ENCODE measurements at places on chromosomes 11 and 22.

GRCh38 chr11:35111161-35112055 is 27.6 kb upstream of the CD44 start:
- peak; percentile 74 for DNase-seq

GRCh38 chr11:102546923-102547471 is 16.4 kb upstream of the MMP7 start:
- no peak for DNase-seq

GRCh38 chr11:46983598-46983997 is 47.0 kb downstream of the CSTPP1 start:
- DNase-seq = no peak

DNA sequence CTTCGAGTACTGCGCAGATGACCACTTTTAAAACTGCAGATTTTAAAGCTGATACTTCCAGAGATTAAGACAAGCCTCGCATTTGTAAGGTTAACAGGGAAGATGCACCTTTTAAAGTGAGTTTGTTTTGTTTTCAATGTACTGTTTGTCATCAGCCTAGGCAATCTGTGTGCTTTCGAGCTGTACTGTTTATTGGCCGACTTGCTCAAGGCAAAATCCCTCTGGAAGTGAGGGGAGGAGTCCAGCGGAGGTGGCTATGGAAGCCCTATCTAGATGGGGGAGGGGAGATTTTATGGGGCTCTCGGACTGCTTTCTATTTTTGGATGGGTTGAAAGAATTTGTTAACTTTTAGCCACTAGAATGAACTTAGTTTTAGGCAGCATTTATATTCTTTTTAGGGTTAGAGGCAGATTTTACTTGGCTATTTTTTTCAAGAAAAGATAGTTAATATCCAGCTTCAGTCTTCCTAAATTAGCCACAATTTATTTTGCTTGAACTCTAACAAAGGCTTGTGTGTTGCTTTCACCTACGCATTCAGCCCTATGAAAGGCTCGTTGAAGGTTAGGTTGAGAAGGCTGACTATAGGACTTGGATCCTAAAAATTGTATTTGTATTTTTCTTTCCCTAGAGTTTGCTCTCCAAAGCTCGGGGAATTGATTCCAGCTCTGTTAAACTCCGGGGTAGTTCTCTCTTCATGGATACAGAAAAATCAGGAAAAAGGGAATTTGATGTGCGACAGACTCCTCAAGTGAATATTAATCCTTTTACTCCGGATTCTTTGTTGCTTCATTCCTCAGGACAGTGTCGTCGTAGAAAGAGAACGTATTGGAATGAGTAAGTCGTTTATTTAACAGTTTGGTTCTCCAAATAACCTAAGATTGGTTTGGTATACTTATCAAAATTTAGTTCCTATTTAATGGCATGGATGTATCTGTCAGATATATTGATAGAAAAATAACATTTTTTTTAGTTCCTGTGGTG is 2.1 kb downstream of the WEE1 start:
- DNase-seq = peak; percentile 71

GRCh38 chr11:45042560-45042959 is 91.9 kb upstream of the TP53I11 start:
- peak; percentile 82 for DNase-seq

DNA sequence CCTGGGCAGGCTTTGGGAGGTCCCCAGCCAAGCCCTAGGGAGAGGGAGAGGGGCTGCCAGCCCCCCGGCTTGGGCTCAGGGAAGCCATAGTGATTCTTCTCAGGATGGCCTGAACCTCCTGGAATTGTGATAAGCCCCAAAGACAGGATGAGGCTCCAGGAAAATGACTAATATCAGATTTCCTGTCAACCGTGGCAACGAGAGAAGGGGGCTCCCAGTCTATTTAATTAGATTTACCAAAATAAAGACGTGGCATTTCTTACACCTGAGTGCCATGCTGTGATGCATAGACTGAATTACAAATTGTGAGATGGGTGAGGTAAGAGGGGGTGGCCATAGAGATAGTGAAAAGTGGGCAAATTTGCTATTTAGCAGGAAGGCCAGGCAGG is 20.4 kb downstream of the SERPINH1 start:
- DNase-seq = no peak

DNA sequence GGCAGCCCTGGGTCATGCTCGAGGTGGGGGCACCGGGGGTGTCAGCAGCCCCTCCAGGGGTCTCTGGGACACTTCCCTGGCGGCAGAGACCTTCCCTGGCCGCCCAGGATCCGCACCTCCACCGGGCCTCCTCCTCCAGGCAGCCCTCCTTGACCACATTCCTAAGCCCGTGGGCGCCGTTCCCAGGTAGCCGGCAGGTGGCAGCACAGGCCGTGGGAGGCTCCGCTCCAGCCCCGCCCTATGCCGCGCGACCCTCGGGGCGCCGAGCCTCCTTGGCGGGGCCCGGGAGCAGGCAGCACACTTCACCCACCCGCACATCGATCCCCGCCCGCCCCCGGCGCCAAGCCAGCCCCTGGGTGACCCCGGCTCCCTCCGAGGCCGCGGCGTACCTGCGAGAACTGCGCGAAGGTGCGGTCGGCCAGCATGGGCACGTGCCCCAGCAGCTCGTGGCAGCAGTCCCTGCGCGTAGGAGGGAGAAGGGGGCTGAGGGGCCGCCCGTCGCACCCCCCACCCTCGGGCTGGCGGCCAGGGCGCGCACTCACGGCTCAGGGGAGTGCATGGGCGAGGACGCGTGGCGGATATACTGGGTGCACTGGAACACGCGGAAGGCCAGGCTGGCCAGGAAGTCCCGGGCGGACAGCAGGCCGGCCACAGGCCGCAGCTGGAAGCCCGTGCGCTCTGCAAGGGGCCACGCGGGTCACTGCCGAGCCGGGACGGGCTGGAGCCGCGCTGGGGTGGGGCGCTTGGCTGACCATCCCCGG is 5.3 kb upstream of the INS start:
- DNase-seq = no peak

DNA sequence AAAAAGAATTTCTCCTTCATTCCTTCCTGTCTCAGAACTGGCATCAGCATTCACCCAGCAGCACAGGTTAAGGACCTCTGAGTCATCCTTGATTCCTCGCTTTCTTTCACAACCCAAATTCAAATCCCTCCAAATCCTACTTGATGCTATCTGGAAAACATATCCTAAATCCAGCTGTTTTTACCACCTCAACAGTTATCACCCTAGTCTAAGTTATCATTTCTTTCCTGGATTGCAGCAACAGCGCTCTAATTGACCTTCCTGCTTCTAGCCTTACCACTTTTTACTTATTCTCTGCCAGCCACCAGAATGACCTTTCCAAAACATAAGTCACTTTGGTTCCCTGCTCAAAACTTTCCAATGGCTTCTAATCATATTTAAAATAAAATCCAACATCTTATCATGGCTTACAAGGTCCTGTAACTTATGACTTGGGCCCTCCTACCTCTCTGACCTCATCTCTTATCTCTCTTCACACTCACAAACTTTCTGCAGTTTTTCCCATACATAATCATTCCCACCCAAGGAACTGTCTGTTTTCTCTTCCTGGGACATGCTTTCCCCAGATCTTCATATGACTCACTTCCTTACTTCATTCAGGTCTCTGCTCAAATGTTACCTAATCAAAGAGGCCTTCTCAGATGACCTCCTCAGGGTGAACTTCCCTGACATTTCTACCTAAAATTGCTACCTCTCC is 119.4 kb downstream of the TTC28 start:
- DNase-seq = peak; percentile 12

DNA sequence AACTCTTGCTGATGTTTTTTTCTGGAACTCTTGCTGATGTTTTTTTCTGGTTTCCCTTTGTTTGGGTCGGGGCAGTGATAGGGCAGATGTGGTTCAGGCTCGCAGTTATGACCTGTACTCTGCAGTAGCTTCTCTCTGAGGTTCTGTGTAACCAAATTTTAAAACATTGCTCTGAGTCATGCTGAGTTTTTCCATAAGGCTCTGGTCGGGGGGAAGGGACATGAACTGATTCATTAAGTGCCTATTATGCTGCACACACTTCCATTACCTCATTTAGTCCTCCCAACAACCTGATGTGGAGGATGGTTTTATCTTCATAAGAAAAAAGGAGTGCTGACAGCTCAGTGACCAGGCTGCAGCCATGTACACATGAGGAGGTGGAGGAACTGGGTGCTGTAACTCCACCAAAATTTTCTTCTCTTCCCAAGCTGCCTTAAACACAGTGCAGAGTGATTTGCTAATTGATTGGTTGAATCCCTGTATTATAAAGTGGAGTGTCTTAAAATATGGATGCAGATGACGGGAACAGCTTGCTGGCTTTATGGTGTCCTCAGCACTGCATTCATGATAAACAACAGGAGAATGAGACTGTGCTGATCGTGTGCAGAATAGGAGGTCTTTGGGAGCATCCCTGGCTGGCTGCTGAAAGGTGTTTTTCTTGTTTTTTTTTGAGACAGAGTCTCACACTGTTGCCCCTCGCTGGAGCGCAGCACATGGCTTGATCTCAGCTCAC is 19.1 kb downstream of the TNRC6B start:
- DNase-seq = peak; percentile 55

DNA sequence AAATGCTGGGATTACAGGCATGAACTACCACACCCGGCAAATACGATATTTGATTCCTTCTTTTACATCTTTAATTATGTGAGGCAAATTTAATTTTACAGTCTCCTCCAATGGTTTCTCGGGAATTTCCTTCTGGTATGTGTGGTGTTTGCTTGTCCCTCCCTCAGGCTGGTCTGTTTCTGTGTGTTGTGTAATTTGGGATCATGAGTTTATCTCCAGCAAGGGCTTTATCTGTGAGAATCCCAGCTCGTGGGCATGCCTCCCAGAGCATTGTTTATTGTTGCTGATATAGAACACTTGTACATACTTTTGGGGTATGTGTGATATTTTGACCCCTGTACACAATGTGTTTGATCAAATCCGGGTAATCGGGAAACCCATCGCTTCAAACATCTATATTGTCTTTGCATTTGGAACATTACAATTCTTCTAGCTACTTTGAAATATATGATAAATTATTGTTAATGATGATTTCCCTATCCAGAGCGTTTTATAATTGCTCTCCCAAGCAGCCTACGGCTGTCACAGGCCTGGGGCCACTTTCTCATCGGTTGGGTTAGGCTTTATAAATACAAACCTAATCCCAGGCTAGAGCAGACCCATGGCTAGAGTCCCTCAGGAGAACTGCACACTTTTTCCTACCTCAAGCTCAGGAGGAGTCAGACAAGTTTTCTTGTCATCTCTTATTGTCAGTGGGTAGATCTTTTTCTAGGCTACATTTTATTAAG is 15.0 kb upstream of the PRR5 start:
- no peak for DNase-seq

GRCh38 chr22:20211997-20212753 is 55.9 kb downstream of the RTN4R start:
- no peak for DNase-seq

DNA sequence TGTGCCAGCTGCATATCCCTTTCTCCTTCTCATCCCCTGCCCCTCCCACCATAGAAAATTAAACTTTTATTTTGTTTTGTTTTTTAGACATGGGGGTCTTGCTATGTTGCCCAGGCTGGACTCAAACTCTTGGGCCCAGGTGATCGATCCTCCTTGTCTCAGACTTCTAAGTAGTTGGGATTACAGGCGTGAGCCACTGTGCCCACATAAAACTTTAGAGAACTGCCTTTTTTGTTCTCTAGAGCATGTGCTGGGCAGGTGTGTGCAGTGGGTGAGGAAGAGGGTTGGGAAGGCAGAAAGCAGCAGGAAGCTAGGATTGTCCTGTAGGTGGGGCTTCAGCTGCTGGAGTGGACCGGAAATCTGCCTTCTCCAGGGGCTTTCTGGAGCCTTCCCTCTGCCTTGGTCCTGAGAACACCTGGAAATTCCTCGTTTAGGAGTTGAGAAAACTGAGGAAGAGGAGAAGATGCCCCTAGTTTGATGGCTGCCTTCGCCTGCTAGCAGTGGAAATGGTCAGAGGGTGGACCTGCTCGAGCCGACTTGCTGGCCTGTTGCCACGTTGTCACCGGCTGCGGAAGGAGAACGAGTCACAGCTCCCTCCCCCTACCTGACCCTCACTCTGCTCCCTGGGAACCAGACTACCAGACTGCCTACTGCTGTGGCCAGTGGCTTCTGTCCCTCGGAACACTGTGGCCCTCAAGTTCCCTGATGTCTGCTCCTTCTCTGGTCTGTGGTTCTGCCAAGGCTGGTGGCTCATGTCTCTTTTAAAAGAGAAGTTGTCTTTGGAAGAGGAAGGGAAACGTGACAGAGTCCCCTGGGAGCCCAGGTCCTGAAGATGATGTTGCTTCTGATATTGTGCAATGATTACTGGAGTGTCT is 4.0 kb downstream of the ST14 start:
- no peak for DNase-seq

DNA sequence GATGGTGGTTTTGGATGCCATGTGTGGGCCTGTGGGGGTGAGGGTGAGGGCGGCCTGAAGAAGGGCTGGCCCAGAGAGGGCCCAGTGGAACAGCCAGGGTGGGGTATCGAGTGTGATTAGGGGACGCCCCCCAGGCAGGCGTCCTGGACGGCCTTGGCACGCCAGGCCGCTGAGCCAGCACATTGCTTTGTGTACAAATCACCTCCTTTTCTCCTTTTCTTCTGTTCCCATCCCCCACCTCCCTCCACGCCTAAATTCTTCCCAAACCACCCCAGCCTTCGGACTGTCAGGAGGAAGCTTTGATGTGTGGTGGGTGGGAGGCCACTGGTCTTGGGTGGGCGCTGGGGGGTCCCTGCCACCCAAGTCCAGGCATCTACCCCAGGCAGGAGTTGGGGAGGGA is 7.8 kb upstream of the CD248 start:
- no peak for DNase-seq

DNA sequence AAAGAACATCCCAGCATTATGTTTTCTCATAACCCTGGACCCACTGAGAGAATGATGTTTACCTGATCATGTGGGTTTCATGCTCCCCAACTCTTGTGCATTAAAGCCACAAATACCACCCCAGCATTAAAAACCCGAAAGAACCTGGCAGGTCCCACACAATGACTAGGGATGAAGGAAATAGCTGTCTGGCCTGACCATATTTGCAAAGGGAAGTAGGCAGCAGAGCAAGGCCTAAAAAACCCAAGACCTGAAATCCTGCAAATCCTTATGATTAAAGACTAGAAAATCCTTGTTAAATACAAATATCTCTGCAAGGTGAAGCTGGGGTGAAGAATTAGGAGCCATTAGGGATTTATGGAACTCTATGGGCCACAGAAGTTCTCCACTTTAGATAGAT is 23.7 kb downstream of the PAK1 start:
- no peak for DNase-seq

GRCh38 chr11:128809128-128809527 is 58.0 kb downstream of the KCNJ1 start:
- no peak for DNase-seq

DNA sequence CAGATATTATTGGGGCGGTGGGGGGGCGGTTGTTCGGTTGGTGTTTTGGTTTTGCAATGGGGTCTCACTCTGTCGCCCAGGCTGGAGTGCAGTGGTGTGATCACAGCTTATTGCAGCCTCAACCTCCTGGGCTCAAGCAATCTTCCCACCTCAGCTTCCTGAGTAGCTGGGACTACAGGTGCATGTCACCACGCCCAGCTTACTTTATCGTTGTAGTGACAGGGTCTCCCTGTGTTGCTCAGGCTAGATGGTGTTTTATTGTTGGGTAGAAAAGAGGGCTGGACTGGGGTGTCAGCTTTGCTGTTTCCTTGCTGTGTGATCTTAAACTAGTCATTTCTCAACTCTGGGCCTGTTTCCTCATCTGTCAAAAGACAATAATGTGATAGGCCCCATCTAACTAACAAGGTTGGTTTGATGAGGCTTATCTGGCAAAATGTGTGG is 17.5 kb upstream of the MYH9 start:
- no peak for DNase-seq

- DNase-seq = no peak
Measured at GRCh38 chr22:23085785-23086184, 15.5 kb downstream of the GNAZ start.
